Hair follicular keratinocyte (primary cell): ENCODE measurements at places on chromosomes 7 and 10. TPM values are rescaled to one million over a fixed set of nuclear protein-coding genes. Genes with fewer than 3 reads are reported as not detected.

Gene GIMAP6
- not detected in 2 replicates for total RNA-seq

Gene RALA
- total RNA-seq: 16.8 and 21.3 TPM in 2 replicates

Gene GNG11
- 1.2 and 1.7 TPM in 2 replicates for total RNA-seq

Gene GPR22
- not detected in 2 replicates for total RNA-seq

Gene PRKG1
- 0.11 and 0.16 TPM in 2 replicates for total RNA-seq

Gene UCN3
- not detected in 2 replicates for total RNA-seq

Gene HYAL4
- 0.04 TPM in 1 of 2 replicates, not detected in the other for total RNA-seq

Gene FRAT1
- total RNA-seq: 0.27 and 1.6 TPM in 2 replicates

Gene FBXO24
- total RNA-seq: 0.65 and 0.70 TPM in 2 replicates

Gene LBX1
- not detected in 2 replicates for total RNA-seq

Gene ZNF804B
- not detected in 2 replicates for total RNA-seq

Gene MMP21
- not detected in 2 replicates for total RNA-seq

Gene CLRN3
- not detected in 2 replicates for total RNA-seq

Gene GFRA1
- not detected in 2 replicates for total RNA-seq

Gene BLNK
- total RNA-seq: 0.31 and 0.87 TPM in 2 replicates

Gene UTF1
- not detected in 2 replicates for total RNA-seq

Gene CDC14C
- not detected in 2 replicates for total RNA-seq

Gene TNKS2
- 18.2 and 23.6 TPM in 2 replicates for total RNA-seq

Gene LIPK
- total RNA-seq: not detected in 2 replicates

Gene HOXA11
- total RNA-seq: 0.34 and 1.3 TPM in 2 replicates

Gene HOXA6
- total RNA-seq: 1.4 TPM in 1 of 2 replicates, not detected in the other

Gene SPDYE1
- total RNA-seq: not detected in 2 replicates
